NCI-H1436 treated with DMSO at 0.1 percent for 48 hours (cell line): ENCODE measurements at places on chromosomes 3 and 15.

DNA sequence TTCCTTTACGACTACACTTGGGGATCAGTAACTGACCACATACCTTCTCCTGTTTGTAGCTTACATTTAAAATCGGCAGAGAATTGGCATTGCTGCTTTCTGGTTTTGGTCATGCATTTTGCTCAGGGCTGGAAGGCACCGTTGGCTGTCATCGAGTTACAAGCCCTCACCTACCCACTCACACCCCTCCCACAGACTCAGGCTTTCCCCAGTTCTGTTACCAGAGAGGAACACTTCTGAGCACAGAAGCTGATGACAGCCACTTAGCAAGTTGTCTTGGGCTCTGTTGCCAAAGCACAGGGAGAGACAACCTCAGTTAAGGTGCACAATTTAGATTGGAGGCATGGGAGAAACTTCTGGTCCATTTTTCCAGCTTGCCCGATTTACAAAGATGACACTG is 204.8 kb upstream of the TOPAZ1 start:
- DNase-seq, result no peak

DNA sequence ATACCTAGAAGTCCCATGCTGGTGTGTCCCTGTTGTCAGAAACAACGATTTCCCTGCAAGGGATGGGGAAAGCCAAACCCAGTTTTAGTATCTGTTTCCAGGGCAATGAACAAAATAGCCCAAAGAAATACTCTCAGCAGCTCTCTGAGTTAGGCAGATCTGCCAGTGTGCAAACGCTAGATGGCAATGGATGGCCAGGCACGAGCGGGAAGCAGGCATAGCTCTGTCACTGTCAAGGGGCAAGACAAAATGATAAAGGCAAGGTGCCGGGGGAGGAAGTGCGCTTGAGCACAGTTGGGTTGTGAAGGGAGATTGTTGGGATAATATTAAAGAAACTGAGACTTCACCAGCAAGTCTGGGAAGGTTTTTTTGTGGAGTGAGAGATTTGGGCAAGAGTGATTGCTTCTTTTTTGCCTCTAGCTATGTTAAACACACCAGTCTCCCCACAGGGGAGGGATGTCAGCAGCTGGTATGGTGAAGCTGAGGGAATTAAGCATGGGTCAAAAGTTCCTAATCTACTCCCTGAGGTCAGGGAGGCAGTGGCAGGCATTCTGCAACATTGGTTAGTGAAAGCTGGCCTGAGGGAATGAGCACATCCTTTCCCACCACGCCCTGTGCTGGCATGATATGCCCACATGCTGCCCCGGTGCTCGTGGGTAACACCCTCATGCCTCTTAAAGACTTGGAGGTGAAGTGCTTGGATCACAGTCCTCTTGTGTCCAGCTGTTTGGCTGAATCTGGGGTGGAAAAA is 117.5 kb downstream of the PDCD6IP start:
- DNase-seq, result no peak

GRCh38 chr15:70856884-70857561 is 3.1 kb upstream of the LARP6 start:
- no peak for DNase-seq

GRCh38 chr15:72229076-72229946 is 1.7 kb downstream of the PKM start:
- DNase-seq, result no peak

DNA sequence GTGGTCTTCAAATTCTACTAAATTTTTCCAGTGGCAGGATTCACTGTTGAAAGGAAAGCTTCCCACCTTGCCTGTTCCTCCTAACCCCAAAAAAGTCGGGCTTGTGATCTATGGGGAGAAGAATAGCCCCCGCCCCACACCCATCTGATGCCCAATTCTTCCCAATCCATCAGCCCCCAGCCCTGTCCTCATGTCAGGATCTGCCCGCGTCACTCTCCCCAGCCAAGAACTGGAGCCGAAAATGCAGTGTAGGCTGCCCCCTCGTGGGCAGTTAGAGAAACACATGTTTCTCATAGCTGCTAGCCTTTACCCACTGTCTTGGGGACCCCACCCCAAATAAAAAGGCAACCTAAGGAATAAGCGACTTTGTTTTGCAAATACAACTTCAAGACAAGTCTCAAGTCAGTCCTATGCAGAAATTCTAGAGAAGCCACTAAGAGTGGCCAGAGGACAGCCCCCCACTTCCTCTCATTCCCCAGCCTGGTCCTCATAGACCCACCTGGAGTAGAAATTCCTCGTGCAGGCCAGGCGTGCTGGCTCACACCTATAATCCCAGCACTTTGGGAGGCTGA is 13.0 kb upstream of the CSK start:
- DNase-seq, result no peak

DNA sequence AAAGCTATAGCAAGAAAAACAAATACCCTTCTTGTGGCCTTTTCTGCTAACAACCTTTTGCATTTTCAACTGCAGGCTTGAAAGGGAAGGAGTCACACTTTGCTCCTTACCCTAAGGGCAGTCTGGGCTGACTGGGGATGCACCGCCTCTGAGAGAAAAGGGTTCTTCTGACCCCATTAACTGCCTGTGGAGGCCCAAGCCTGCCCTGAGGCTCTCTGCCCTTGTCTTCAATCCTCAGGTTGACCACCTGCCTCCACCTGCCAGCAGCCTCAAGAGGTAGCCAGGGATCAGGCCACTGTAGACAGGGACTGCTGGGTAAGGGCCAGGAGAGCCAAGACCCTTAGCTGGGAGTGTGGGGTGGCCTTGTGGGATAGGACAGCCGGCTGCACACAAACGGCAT is 93.8 kb downstream of the SQOR start:
- DNase-seq, result no peak

DNA sequence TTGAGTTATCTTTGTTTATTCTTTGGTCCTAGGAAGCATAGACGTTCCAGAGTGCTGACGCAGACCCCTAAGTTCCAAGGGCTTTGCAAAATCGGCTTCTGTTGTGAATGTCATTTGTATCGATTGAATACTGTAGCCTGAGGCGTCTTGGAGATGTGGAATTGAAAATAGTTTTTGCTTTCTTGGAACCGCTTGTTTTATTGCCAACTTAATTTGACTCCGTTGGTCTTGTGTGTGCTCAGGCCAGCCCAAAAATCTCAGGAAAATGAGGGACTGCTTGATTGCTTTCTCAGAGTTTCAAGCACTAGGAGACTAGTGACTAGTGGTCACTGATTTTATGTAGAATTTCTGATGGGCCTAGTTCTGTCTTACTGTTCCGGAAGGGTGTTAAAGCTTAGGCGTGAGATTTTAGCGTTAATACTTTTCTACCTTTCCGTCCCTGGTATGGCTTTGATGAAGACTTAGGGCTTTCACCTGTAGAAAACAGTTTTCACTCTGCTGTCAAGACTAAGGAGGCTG is 263 bp upstream of the UTS2B start:
- DNase-seq, result no peak

DNA sequence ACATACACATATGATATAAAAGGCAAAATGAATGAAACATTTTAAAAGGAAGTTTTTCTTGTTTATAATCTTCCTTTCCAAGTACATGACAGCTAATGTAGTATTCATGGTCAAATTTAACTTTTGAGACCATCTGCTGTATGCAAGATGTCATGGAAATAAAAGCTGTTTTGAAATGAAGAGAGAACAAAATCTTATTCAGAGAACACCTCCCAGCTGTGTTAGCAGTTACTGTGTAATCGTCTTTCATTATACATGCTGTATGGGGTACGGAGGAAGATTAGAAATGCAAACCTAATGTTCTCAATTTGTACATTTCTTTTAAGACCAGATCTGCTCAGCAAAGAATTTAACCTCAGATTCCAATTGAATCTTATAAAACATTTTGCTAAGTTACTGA is 1182.3 kb downstream of the OTOL1 start:
- no peak for DNase-seq

DNA sequence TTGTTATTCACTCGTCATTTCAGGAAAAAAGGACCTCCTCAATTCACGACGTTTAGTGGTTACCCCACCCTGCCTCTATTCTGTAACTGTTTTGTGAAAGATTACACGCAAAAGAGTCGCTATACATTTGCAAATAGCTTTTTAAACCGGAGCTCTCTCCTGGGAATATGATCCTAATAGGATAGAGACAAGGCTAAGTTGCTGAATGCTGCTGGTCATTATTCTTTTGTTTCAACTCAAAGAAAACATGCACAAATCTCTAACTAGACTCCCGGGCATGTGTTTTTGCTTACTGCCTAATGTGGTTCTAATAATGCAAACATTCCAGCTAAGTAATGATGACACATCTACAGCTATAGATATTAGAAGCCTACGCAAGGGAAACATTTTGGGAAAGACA is 214.6 kb upstream of the MDFIC2 start:
- no peak for DNase-seq

GRCh38 chr3:63896332-63897030 is 15.7 kb downstream of the SCAANT1 start:
- DNase-seq, result no peak

- no peak for DNase-seq
Measured at GRCh38 chr3:153666991-153667740, 454.0 kb upstream of the ARHGEF26 start.

DNA sequence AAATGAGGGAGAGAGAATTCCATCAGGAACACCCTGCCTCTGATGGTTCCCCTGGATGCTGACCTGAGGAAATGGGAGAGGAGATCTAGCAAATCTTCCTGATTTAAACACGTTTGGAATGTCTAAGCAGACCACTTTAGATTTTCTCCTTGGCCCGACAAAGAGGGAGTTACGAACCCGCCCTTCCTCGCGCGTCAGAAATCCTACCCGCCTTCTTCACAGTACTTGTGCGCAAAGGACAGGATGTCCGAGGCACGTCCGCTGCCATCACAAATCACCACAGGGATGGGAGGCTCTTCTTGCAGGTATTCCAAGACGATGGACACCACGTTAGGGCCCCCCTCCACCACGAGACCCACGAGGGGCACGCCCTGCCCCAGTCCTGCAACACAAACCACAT is 38.6 kb downstream of the TRPM1 start:
- DNase-seq, result no peak

- no peak for DNase-seq
Measured at GRCh38 chr3:114887806-114888205, 259.3 kb downstream of the ZBTB20 start.

- DNase-seq, result no peak
Measured at GRCh38 chr3:50617911-50618481, 1.0 kb downstream of the MAPKAPK3 start.

- no peak for DNase-seq
Measured at GRCh38 chr15:51909584-51909983, 62.0 kb downstream of the LEO1 start.

- no peak for DNase-seq
Measured at GRCh38 chr3:119091936-119092677, 53.9 kb upstream of the TEX55 start.

DNA sequence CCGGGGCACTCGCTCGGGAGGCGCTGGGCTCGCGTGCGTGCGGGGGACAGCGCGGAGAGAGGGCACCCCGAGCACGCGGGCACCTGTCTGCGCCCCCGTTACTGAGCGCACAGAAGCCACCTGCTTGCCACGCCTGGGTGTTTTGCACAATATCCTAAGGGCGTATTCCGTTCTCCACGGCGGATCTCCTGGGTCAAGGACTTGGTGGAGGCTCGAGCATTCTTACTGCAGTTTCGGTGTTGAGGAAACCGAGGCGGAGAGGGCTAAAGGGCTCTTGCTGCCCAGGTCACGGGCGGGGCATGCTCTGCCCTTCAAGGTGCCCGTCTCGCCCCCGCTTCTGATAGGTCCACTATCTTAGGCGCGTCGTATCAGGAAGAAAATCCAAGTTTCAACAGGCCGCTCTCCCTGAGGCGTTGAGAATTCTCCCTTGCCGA is 526 bp downstream of the GPD1L start:
- no peak for DNase-seq

DNA sequence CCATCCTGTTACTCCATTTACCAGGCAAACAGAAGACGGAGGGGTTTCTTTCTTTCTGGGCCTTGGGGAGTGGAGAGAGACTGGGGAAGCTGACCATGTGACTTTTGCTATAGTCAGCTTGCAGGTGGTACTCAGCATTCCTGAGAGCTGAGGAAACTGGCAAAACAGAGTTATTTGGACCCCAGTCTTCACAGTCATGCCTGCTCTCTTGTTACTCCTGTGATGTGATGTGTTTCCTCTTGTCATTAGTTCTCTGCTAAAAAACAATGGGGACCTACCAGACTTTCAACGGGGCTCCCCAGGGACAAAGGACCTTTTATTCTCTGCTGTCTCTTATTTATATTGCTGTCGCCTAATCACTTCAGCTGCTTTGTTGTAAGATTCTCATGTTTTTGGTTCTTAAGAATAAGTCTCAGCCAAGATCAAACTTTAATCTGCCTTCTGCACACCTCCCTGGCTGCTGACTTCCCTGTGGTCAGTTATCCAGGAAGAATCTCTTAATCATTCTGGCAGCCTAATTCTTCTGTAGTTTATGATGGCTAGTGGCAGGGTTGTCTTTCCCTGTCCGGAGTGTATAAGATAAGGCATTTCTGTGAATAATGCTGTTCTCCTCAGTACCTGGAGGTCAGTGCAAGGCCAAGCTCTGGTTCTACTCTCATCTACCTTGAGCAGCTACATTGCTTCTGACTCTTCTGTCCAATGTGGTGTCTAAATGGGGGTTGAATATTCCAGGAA is 8.8 kb downstream of the STARD9 start:
- no peak for DNase-seq

DNA sequence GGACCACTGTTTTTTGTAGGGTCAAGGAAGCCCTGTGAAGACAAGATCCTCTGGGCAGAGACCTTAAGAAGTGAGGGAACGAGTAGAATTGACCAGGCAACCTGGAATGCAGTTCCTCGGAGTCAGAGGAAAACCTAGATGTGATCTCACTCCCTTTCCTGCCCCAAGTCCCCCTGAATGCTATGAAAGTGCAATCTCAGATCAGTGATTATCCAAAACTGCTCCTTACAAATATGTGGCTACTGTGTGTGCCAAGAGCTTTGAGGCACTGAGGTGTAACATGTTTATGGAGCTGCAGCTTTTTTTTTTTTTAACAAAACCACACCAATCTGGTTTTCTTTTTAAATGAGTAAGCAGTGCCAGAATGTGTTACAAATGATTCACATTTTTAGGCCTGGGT is 35.8 kb downstream of the THSD4 start:
- DNase-seq, result no peak

DNA sequence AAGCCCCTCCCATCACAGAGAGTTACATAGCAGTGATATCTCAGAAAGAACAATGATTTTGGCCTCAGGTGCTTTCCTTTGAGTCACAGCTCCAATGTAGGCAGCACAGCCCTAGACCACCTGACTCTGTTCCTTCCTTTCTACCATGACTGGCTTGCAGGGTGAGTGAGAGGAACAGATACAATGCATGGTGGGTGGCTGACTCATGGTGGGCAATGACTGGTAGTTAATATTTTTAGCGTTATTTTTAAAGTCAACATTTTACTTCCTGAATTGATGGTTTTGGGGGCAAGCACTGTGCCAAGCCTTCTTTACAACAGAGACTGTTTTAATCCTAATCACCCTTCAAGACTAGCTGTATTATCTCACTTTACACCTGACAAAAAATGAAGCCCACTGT is 32.8 kb upstream of the ST3GAL6 start:
- DNase-seq, result no peak

GRCh38 chr3:123188058-123188457 is 13.7 kb upstream of the SEC22A start:
- no peak for DNase-seq

DNA sequence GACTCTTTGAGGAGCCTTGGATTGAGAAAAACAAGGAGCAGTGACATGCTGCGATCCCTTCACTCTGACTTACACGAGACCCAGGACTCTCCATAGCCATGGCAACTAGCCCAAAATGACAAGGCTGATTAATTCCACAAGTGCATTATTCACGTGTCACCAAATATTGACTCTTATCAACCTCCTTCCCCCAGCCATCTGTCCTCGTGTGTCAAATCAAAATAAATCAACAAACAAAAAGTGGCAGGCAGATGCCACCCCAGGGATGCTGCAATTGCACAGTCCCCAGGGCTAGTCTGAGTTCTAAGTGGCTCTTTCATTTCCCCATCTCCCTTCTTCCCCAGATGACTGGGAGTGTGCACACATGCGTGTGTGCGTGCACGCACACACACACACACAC is 104.9 kb downstream of the AQP9 start:
- peak; percentile 76 for DNase-seq
